ENCODE measurements at places on chromosomes 4 and X.

GRCh38 chr4:127788517-127788916, 6.4 kb downstream of the HSPA4L start:
- no peak for DNase-seq

GRCh38 chrX:133749370-133749769, 236.0 kb downstream of the GPC3 start:
- peak; percentile 1 for DNase-seq

DNA sequence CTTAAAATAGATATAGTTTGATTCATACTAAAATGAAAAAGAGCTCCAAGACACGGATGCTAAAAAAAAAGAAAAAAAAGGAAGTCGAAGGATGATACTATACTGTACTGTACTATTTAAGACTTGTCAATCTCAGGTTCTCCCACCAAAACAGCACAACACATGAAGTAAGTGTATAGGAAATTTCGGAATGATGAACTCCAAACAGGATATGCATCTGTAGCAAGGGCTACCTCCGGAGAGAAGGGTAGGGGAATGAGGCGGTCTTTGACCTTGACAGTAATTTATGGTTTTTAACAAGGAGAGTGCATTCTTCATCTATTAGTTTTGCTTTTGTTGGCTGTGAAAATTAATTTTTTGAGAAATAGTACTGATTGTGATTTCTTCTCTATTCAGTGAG, 541 bp upstream of the FIP1L1 start:
- no peak for DNase-seq

DNA sequence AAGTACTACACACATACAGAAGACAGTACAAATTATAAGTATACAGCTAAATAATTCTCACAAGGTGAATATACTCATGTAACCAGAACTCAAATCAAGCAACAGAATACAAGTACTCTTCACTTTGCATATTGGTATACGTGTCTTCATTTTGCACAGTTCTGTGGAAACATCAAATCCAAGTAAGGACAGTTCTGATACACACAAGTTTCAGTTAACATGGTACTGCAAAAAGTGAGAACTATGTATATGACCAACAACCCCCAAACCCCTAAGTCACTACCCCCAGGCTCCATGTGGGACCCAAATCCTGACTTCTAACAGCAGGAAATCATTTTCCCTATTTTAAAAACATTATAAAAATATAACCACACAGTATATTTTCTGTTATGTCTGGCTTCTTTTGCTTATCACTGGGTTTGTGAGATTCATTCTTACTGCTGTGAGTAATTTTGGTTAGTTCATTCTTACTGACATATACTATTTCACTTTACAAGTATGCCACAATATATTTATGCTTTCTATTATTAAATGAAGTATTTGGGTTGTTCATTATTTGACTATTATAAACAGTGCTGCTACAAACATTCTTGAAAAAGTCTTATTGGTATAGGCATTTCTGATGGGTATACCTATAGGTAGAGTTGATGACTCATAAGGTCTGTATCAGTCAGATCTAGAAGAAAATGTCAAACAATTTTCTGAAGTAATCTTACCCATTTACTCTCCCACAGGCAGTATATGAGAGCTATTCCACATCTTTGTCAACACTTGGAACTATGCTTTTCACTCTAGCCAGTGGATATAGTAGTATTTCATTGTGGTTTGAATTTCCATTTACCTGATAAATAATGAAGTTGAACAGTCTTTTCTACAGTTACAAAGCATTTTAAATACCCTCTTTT, 47.0 kb downstream of the SCLT1 start:
- no peak for DNase-seq

GRCh38 chrX:119089619-119090018, 16.8 kb downstream of the CT47C1 start:
- DNase-seq = no peak

DNA sequence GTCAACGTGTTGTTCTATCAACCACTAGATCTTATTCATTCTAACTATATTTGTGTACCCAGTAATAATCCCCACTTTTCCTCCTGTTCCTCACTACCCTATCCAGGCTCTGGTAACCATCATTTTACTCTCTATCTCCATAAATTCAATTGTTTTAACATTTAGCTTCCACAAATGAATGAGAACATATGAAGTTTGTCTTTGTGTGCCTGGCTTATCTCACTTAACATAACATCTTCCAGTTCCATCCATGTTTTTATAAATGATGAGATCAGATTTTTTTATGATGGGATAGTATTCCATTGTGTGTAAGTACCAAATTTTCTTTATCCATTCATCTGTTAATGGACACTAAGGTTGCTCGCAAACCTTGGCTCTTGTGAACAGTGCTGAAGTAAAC, 59.9 kb upstream of the IBSP start:
- no peak for DNase-seq

GRCh38 chrX:140822861-140823260, 113.3 kb downstream of the LINC00632 start:
- no peak for DNase-seq

GRCh38 chr4:140308366-140309123, 64.9 kb upstream of the SCOC start:
- DNase-seq = no peak

DNA sequence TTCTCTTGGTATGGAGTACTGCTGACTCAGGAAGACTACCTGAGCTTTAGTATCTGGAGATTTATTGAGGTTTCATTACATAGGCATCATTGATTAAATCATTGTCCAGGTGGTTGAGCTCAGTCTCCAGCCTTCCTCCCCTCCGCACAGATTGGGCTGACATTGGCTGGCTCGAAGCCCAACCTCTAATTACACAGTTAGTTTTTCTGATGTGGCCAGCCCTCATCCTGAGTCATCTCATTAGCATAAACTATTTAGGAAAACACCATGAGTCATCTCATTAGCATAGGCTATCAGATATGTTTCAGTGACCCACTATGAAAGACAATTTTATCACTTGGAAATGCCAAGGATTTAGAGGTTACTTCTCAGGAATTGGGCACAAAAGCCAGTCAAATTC, 93.9 kb upstream of the ANKRD50 start:
- DNase-seq = no peak

DNA sequence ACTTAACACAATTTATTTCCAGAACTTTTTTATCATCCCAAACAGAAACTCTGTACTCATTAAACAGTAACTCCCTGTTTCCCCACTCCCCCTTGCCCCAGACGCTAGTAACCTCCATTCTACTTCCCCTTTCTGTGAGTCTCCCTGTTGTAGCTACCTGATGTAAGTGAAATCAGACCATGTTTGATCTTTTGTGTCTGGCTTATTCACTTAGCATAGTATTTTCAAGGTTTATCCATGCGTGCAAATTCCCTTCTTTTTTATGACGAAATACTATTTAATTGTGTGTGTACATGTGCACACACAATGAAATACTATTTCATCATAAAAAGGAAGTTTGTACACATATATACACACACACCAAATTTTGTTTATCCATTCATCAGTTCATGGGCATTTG, 5.2 kb downstream of the PKD2 start:
- DNase-seq = no peak

GRCh38 chr4:7195546-7196287, 3.4 kb downstream of the SORCS2 start:
- no peak for DNase-seq

DNA sequence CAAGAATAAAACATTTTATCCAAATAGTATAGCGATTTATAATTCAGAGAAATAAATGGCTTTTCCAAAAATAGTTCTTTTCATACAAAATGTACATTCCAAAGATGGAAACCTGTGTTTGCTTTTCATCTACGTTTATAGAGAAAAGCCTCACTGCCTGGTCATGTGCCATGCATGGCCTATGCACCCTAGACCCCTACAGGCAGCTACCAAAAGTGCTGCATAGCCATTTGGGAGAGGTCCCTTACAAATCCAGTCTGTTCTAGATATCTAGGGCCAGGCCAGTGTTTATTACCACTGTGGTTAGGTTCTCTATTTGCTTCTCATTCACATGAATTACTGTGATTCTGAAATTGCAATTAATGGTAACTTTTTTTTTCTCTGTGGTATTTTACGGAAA, 17.2 kb downstream of the HMGB2 start:
- no peak for DNase-seq

DNA sequence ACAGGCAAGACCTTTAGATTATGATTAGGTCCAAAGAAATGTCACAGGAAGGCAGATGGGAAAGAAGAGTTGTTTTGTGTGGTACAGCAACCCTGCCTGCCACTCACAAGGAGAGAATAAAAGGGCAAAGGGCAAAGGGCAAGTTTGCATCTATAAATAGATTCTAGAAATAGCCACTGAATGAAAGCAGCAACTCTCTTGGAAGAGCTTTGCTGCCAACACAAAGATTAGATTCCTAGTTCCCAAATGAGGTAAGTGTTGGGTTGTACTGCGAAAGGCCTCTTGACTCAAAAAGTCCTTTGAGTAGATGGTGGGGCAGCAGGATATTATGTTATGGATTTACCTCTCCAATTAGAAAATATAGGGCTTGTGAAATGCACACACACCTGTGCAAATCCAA, 61.2 kb downstream of the MOSPD2 start:
- no peak for DNase-seq

DNA sequence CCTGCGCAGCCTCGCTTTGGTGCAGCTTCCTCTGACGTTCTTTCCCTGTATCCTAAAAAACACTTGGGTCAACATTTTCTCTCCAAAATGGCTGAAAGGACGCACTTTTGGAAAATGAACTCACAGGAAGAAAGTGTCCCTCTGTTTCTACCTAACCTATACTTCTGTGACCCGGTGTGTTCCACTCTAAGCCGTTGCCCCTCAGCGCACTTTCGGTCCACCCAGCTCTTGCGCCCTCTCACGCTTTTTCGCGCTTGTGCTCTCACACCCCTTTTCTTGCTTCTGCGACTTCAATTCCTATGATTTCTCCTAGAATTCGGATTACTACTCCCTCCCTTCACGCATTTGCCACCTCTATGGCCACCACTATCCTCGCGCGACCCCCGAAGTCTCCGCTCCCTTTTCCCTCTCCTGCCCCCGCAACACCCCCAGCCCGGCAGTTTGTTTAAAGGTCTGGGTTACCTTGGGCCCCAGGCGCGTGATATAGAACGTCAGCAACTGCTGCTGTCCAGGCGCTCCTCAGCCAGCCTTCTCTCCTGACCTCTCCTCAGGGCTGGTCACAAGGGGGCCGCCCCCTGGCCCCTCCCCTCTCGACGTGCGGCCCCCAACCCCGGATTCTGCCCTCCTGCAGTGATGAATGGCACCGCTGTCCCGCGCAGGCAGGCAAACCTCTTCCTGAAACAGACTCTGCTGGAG, at the start of gene USP51:
TSS of gene USP51 (minus strand) at position 535 of the 696 bp plus-strand sequence. CDS start 909 bp downstream, outside the sequence.
- DNase-seq = no peak

- peak; percentile 34 for DNase-seq
Measured at GRCh38 chrX:154717824-154718223, 33.1 kb downstream of the GAB3 start.

DNA sequence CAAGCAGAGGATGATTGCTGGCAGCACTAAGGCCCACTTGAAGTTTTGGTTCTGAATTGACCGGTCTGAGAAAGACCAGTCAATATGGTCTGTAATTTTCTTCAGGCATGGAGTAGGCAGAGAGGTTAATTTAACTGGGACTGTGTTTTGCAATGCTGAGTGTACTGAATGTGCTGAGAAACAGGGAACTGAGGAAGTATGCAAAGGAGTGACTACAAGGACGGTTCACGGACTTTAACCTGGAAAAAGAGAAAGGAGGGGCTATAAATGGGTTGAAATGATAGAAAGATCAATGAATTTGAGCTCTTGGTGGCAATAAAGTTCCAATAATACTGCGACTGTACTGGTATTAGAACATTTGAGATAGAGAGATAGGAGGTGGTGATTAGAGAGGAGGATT, 84.5 kb downstream of the MAGEB17 start:
- no peak for DNase-seq

DNA sequence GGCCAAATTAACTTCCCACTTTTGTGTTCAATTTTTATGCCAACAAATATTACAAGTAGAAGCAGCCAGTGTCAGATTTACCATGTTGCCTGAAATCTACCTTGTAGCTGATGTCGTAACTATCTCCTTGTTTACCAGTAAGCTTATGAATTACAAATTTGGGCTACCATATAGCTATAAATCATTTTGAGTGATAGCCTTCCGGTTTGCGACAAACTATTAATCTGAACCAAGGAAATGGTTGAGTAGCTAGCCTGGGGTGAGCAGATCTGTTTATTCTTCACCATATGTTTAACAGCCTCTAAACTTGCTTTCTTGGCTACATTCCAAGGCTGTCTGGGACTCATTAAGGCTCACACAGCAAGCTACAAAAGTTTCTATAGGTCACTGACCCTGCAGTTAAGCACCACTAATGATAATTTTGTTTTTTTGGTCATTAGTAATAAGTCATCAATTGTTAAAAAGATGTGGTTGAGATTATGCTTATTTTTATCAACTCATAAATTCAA, 218.7 kb upstream of the SPOCK3 start:
- no peak for DNase-seq

DNA sequence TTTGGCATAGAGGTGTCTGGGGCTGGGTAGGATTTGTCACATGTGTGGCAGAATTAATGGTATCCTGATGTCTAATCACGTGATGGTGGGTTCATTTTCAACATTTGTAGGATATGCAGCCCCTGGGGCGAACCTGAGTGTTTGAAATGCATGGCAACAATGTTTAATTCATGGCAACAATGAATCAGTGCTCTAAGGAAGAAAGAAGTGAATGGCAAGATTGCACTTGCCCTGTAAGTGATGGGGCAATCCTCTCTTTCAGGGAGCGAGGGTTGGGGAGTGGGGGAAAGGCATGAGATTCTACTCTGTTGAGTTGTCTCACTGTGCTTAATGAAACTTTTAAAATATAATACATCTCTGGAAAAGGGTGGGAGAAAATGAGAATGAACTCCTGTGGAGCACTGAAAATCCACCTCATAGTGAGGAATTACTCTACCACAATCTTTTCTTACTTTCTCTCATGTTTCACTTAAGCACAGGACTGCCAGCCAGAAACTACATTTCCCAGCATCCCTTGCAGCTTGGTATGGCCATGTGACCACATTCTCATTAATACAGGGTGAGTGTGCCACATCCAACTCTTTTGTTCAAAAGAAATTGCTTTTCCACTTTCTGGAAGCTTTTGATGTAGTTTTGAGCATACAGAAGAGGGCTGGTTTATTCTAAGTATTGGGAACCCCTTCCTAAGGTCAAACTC, 64.0 kb upstream of the PGM2 start:
- DNase-seq = peak; percentile 25

- no peak for DNase-seq
Measured at GRCh38 chr4:21387683-21388082, 560.9 kb downstream of the KCNIP4 start.

- DNase-seq = peak; percentile 51
Measured at GRCh38 chr4:39043861-39044363, 11.7 kb upstream of the TMEM156 start.

GRCh38 chrX:15299941-15300851, 15.2 kb downstream of the ASB11 start:
- peak; percentile 5 for DNase-seq

- no peak for DNase-seq
Measured at GRCh38 chr4:12487000-12487399, 997.1 kb downstream of the RAB28 start.

- no peak for DNase-seq
Measured at GRCh38 chrX:2147928-2148327, 352.8 kb downstream of the DHRSX start.

GRCh38 chrX:18133605-18134004, 87.1 kb downstream of the BEND2 start:
- DNase-seq = no peak
